Stimulated activated CD4-positive, alpha-beta T cell treated with anti-CD3 and anti-CD28 coated beads, Interleukin-1b, Interleukin-23, amount 100 ng/mL, for 1 hour (primary cell): ENCODE measurements at places on chromosomes 5 and 9.

DNA sequence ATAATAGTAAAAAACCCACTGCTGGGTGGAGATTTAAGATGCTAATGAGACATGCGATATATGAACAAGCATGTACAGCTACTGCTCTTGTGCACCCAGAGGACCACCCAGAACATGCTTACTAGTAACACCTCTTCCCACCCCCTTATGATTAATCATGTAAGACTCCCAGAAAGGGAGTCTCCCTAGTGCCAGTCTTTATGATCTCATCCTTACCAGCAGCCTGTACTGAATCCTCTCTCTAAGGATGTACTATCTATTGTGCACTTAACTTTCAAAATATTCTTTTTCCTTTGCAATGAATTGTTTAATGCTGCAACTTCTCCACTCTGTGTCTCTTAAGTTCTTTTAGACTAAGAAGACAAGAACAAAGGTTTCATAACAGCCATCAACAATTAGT is 9.1 kb upstream of the MAT2B start:
- DNase-seq: no peak

- DNase-seq: no peak
Observed at GRCh38 chr5:124825250-124825982, 79.0 kb upstream of the ZNF608 start.

DNA sequence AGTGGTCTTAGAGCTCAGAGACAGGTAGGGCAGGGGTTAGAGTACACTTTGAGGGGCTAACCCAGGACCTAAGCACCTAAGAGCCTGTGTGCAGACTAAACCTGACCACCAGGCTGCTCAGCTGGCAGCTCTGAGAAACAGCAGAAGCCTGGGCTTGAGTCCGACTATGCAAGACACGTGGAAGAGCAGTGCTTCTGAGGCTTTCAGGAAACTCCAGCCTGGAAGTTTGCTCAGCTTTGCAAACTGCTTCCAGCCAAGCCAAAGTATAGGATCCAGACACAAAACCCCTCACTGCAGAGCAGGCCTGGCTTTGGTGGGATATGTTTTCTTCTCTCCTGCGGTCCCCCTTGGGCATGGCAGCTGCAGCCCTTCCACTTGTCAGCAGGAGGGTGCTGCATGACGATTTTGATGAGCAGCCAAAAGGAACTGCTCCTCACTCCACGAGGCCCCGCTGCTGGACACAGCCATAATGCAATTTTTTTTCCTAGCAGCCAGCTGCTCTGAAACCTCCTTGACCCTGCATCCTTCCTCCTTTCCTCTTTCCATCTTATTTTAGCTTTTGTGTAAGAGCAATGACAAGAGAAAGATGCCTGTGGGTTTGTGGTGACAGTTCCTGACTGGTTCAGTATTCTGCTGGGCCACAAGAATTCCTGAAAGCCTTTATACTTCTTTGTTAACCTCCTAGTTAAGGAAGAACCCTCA is 123.1 kb downstream of the LIFR start:
- DNase-seq: no peak

- no peak for DNase-seq
Observed at GRCh38 chr9:34986540-34987047, 3.0 kb upstream of the DNAJB5 start.

GRCh38 chr5:71957292-71957898 is 149.9 kb upstream of the MAP1B start:
- DNase-seq: no peak

DNA sequence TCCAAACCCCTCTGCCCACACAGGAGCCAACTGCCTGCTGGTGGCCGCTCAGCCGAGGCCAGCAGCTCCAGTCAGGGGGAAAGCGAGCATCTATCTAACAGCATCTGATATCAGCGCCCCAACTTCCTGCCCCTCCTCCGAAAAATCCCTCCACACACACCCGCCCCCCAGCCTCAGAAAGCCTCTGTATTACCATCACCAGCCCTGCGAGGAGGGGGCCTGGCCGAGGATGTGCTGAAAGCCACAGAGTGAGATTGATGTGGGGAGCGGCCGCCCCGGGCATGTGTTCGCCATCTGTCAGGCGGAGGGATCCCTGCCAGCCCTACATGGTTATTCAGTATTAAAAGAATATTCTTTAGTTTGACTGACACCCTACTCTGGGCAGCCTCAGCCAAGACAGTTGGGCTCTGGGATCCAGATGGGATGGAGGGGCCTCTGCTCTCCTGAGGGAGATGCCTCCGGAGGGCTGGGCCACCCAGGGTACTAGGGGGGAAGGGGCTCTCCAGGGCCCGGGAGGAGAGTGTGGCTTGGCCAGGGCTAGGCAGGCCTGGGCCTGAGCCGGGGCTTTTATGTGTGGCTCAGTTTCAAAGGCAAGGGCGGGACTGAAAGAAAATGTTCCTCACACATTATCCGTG is 98.0 kb downstream of the HSD17B3 start:
- DNase-seq: no peak

GRCh38 chr5:69416699-69417098 is 1.8 kb downstream of the MARVELD2 start:
- DNase-seq: no peak

DNA sequence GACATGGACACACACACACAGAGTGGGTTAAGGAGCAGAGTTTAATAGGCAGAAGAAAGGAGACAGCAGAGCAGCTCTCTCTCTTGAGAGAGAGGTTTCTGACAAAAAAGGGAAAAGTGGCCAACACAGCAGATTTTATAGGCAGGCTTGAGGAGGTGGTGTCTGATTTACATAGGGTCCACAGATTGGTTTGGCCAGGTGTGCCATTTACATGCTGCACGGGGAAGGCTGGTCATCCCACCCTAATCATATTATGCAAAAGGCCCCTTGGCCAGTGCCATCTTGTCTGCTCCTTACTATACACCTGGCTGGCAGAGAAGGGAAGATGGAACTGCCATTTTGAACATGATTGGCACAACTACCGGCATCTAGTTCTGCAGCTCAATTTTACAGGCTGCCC is 240.8 kb downstream of the NPR3 start:
- no peak for DNase-seq

DNA sequence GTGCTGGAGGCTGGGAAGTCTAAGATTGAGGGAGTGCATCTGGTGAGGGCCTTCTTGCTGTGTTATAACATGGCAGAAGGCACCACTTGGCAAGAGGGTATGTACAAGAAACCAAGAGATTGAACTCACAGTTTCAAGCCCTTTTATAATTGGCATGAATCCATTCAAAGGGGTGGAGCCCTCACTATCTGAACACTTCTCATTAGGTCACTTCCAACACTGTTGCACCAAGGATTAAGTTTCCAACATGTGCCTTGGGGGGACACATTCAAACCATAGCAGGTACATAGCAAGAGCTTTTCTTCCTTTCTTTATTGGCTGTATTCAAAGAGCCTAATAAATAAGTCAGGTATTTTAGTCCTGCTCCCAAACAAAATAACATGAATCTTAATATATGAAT is 62.7 kb downstream of the PRELID2 start:
- no peak for DNase-seq

- DNase-seq: no peak
Observed at GRCh38 chr5:88770276-88771257, 112.4 kb downstream of the MEF2C start.

GRCh38 chr9:134891053-134891452 is 10.4 kb downstream of the FCN2 start:
- no peak for DNase-seq

DNA sequence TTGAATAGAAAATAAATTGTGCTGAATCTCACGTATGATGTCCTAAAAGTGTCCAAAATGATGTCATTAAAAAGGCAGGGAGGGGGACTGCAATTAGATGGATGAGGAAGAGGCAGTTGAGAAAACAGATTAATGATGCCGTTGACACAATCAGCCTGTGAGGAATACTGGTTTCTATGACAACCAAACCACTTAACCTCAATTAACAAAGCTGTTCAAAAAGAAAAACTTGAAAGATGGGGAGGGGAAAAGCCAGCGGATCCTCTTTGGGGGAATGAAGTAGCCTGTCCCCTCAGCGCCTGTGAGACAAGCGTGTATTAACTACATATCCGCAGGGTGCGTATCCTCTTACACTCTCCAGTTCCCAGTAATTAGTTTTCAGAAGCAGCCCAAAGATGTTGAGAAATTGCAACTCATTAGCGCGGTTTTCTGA is 160.7 kb downstream of the TTC39B start:
- no peak for DNase-seq
